Stimulated activated CD8-positive, alpha-beta memory T cell treated with anti-CD3 and anti-CD28 coated beads, Interleukin-15, amount 100 ng/mL, for 4 hours (primary cell): ENCODE measurements at places on chromosomes 4 and X.

GRCh38 chr4:69823048-69823447, 36.9 kb downstream of the SULT1E1 start:
- no peak for DNase-seq

DNA sequence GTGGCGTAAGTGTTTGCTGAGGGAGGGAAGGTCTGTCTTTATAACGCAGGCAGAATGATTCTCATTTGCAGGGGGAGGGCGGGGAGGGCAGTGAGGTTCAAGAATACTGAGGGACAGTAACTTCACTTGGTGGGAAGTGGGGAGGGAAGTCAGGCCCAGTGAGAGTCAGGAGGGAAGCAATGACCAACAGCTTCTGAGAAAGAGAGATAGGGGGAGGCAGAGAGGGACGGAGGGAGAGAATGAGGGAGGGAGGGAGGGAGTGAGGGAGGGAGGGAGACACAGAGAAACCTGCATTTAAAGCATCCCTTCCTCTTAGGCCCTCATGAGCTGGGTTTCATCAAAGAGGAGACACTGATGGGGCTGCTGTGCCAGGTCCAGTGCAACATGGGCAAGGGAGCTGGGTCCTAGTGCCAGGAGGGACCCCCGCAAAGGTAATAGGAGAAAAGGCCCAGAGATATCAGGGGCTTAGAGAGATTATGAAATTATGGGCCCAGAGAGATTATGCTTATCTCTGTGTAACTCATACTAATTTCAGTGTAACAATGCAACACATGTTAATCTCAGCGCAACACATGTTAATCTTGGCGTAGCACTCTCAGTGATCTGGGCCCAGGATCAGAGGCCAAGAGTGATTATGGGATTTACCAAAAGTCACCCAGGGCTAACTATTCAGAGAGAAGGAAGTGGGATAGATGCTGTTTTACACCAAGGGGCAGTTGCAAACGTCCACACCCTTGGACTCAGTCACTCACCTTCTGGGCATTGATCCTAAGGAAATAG, 112.1 kb downstream of the DRD5 start:
- no peak for DNase-seq

DNA sequence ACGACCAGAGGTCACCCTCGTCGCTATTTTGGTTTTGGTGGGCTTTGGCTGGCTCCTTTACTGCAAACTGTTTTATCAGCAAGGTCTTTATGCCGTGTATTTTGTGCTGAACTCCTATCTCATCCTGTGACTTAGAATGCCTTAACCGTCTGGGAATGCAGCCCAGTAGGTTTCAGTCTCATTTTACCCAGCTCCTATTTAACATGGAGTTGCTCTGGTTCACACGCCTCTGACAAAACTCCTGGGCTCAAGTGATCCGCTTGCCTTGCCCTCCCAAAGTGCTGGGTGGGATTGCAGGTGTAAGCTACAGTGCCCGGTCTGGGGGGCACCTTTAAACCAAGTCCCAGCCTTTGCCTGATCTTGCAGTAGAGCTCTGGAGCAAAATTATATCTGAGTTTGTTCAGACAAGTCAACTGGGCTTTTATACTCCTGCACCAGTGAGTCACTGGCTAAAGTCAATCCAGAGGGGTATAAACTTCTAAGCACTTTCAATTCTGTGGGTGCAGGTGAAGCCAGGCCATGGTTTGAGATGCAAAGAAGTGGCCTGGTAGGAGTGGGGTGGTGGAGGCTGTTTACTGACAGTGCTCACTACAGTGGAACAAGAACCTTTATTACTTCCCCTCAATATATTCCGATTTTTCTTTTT, 50.2 kb downstream of the MGST2 start:
- no peak for DNase-seq

GRCh38 chr4:5237086-5237660, 185.9 kb downstream of the STK32B start:
- no peak for DNase-seq

GRCh38 chr4:75494563-75494962, 19.6 kb downstream of the RCHY1 start:
- no peak for DNase-seq

DNA sequence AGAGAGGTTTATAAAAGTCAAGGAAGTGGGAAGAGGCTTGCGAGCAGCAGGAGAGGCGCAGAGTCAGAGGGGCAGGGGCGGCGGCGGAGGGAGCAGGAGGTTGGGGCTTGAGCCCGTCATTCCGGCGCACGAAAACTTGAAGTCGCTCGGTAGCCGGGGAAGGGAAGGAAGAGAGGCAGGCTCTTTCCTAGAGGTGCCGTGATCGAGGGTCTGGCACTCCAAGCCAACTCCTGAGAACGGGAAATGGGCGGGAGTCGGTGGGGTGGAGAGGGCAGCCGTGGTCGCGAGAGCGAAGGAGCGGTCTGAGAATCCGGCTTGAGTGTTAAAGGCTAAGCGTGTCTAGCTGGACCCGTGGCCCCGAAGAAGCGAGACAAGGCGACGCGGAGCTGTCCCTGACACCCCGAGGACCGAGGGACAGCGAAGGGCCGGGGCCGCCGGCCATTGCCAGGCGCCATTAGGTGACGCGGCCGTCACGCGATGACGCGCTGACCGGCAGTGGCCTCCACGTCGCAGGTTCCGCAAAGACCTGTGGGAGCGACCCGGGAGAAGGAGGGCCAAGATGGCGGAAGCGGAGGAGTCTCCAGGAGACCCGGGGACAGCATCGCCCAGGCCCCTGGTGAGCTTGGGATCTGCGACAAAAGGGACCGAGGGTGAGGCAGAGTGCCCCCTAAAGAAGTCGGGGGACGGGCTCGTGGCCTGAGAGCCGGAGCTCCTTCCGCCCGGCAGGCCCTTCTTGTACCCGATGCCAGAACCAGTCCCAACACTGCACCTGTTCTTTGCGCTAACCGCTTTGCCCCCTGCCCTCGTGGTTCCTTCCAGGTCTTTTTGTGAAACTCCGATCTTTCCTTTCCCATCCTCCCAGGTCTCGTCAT, at the start of gene YIPF6:
Gene YIPF6, plus strand, starts transcription at position 544 of the 872 bp plus-strand sequence. Its CDS starts 16 bp downstream, at position 560.
- peak; percentile 34 for DNase-seq

DNA sequence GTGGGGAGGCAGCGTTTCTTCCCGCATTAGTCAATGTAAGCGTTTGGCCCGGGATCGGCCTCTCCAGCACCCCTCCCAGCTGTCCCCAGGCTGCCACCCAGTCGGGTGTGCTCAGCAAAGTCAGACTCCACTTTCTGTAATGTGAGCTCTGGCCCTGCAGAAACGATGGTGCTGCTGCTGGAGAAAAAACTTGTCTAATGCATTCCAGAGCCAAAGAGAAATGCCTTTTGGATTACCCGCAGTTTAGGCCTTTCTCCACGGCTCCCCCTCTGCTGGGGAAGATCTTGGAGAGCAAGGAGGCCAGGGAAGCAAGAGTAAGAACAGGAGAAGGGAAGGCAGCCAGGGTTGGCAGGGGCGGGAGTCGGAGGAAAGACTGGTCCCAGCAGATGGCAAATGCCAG, 55.2 kb downstream of the ELF4 start:
- DNase-seq, result no peak

DNA sequence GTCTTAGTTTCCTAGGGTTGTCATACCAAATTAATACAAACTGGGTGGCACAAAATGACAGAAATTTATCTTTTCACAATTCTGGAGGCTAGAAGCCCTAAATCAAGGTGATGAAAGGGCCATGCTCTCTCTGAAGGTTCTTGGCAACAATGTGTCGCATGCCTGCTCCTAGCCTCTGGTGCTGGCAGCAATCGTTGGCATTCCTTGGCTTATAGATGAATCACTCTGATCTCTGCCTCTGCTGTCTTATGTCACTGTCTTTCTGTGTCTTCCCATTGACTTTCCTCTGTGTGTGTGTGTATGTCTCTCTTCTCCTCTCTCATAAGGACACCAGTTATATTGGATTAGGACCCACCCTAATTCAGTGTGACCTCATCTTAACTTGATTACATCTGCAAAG, 15.9 kb upstream of the INTU start:
- DNase-seq, result no peak

- no peak for DNase-seq
These were observed 26.4 kb upstream of the SEC24B start for GRCh38 chr4:109407027-109407737.

GRCh38 chrX:103941201-103941975, 21.0 kb upstream of the TMSB15B start:
- no peak for DNase-seq

GRCh38 chr4:8083086-8083825, 75.4 kb downstream of the ABLIM2 start:
- no peak for DNase-seq

DNA sequence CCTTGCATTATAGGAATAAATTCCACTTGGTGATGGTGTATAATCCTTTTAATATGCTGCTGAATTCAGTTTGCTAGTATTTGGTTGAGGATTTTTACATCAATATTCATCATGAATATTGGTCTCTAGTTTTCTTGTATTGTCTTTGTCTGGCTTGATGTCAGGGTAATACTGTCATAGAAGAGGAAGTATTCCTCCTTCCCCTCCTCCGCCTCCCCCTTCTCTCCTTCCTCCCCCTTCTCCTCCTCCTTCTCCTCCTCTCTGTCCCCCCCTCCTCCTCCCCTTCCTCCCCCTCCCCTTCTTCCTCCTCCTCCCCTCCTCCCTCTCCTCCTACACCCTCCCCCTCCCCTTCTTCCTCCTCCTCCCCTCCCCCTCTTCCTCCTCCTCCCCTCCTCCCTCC, 65.8 kb downstream of the RGS12 start:
- no peak for DNase-seq

GRCh38 chr4:87009095-87009648, 74.4 kb downstream of the AFF1 start:
- no peak for DNase-seq
